Stimulated activated CD8-positive, alpha-beta memory T cell treated with anti-CD3 and anti-CD28 coated beads, Interleukin-7, amount 100 ng/mL, for 24 hours (primary cell): ENCODE measurements at places on chromosomes 16 and 17.

GRCh38 chr16:55543472-55543871 lies 23.0 kb upstream of the CAPNS2 start:
- no peak for DNase-seq

- DNase-seq: no peak
These were observed 35.8 kb upstream of the SNN start for GRCh38 chr16:11632455-11632939.

DNA sequence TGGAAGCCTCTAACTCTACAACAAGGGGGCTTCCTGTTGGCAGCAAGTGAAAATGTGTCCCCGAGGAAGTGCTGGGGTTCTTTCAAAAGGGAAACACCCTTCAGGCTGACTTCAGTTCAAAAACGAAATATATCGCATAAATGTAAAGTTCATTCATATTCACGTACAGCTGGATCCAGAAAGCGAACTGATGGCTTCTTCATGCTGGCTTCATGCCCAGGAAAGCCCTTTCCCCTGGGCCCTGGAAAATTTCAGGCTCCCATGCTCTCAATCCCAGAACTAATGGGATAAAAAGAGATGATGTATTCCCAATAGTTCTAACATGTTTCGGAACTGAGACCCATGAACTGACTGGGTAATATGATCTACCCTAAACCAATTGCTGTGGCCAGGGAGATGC lies 104.7 kb upstream of the CDH13 start:
- no peak for DNase-seq

DNA sequence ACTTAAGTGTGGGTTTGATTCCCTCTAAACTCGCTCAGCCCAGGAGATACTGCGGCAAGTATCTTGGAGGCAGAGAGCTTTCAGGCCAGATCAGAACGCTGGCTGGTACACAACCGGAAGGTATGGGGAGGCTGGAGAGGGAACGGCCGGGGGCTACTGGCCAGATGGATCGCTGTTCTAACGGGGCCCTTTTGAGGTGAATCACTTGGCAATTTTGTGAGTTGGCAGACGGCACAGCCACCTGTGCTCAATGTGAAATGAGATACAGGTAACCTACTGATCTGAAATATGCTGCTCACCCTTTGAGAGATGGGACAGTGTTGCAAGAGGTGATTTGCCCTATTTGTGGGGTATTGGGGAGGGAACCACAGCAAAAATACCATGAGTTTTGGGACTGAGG lies 622.9 kb upstream of the RBFOX1 start:
- DNase-seq: no peak

DNA sequence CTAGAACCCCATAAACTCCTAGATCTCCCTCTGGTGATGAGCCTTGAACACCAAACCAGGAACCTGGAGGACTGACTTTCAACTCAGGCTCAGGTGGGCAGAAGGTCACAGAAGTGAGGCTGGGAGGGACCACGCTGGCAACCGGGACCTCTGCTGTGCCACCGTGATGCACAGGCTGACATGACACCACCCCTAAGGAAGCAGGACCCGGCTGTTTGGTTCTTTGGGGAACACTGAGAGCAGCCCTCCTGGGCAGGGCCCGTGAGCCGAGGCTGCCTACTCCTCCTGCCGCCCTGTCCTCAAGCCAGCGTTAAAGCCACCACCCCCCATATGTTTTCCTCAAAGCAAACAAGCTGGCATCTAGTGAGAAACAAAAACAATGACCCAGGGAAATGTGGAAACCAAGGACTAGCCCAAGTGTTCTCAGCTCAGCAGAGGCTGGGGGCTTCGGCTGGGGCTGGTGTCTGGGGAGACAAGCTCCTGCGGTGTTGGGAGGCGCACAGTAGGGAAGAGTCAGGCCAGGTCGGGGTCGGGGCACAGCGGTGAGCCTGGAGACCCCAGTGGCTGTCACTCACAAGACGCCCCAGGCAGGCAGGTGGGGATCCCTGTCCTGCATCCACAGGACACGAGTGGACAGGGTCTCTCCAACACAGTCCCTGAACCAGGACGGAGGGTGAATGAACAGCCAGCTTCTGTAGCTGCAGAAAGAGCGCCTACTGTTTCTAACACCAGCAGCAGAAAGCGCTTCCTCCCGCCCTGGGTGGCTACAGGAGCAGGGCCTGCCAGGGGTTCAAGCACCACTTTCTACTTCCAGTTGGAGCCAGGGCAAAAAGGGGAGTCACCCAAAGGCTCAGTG lies 1.7 kb downstream of the SMIM5 start:
- DNase-seq: no peak

DNA sequence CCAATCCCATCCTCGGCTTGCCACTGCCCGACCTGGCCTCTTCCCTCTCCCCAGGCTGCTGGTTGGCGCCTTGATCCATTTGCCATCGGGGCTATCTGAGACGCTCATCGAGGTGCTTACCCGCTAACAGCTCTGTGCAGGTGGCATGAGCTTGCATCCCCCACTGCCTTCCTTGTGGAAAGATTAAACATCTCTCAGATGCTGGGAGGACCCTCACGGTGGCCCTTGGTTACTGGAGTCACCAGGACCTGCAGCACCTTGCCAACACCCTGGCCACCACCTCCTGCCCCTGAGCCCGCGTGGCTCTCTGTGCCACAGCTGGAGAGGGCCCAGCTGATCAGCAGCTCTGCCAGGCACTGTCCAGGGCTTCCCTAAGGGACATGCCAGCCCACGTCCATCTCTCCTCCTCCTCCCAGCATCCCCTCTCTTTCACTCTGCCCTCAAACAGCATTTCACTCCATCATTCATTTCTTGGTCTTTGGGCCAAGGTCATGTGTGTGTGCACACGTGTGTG lies 249.6 kb downstream of the RBFOX3 start:
- DNase-seq: no peak

DNA sequence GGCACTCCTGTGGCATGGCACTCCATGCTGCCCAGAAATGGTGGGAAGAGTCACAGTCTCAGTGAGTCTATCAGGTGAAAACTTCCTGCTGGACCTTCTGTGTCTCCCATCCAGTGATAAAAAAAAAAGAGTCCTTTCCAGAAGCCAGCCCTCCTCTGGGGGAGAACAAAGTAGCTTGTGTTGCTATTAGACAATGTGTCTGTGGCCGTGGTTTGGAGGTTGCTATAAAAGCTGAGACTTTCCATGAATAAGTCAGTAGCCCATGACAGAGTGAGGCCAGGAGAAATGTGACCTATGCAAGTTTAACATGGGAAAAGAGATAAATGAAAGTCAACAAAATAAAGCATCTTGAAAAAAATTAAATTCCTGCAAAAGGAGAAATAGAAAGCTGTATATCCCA lies 250.7 kb upstream of the MON1B start:
- no peak for DNase-seq

- DNase-seq: no peak
These were observed 120.4 kb upstream of the IRX6 start for GRCh38 chr16:55203570-55203969.

DNA sequence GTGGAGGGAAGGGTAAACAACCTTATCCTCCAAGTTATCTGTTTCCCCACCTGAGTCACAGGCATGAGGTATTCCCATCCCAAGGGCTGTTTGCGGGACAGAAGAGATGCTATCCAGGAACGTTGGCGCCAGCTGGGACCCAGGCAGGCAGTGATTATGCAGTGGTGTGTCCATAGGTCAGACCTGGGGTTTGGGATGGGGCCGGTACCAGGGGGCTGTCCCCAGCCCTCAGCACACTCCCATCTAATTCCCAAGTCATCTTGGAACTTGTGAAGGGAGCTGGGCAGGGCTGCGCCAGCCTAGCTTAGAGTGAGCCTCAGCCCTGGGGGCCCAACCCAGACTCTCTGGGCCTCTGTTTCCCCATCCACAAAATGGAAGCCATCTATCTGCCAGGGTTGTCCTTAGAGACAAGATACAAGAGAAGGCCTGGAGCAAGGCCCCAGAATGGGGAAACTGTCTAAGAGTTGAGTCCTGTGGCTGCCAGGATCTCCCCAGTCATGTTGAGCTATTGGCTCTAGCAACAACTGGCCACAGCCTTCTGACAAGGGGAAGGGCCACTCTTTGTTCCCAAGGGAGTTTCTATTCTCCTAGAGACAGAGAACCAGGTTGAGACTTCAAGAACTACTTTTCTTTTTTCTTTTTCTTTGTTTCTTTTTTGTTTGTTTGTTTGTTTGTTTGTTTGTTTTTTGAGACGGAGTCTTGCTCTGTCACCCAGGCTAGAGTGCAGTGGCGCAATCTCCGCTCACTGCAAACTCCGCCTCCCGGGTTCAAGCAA lies 9.8 kb upstream of the JUP start:
- no peak for DNase-seq

- DNase-seq: no peak
These were observed 10.6 kb upstream of the NUP85 start for GRCh38 chr17:75194879-75195278.
